ENCODE measurements at places on chromosomes 6 and 20.
A peak's percentile ranks its signal among the peaks of the same experiment; 100 is the strongest.

DNA sequence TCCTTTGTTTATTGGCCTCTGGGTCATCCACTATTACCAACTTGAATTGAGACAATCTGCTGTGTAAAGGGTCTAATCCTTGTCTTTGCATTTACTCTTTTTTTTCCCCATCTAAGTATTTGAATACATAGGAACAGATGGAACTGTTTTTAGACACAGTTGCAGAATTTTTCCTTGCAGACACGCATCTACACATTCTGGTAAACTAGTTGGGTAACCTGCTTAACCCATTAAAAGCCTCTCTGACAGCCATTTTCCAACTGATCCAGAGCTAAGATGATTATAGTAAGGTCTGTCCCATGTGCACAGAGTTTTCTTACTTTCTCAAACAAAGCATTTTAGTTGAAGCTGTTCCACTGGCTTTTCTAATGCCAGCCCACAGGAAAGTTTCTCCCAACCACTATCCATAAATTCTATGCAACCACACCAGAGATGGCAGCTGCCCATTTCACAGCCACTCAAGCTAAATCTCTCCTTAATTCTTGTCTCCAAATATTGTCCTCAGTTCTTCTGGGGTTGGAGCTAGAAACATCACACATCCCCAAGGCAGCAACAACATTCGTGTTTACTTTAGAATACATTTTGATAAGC lies 492.1 kb downstream of the MAFB start:
- DNase-seq = no peak

GRCh38 chr6:67160820-67161219 lies 1453.8 kb upstream of the EYS start:
- DNase-seq = no peak

GRCh38 chr6:40376113-40376650 lies 211.0 kb downstream of the LRFN2 start:
- DNase-seq = no peak

DNA sequence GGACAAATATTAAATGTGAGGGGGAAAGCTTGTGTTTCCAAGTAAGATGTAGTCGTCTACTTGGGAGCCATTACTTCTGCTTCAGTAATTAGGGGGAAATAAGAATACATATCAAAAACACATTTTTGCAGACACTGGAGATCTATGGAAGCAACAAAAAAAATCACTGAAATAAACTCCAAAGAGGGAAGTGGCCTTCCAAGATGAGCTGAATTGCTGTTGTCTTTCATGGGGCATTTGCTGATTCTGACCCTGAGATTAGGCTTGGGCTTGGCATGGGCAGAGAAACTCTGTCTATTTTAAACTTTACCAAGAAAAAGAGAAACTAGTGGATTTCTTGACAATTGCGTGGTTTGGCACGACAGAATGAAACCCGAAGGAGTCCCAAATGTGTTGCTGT lies 120.1 kb downstream of the MAP3K5 start:
- DNase-seq = no peak

GRCh38 chr6:121984956-121985355 lies 414.5 kb upstream of the HSF2 start:
- DNase-seq = no peak

GRCh38 chr6:108686896-108687295 lies 126.2 kb downstream of the FOXO3 start:
- no peak for DNase-seq

DNA sequence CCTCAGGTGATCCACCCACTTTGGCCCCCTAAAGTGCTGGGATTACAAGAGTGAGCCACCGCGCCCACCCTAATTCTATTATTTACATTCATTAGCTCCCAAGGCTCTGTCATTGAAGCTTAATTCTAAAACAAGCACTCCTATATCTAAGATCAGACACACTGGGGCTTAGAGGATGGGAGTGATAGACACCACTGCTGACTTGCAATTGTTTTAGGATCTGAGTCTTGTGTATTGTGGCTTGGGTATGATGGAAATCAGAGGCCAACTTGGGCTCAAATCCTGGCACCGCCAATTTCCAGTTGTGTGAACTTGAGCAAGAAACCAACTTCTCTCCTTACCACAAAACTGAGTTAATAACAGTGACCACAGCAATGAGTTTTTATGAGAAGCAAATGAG lies 34.7 kb downstream of the MTRES1 start:
- DNase-seq = no peak

DNA sequence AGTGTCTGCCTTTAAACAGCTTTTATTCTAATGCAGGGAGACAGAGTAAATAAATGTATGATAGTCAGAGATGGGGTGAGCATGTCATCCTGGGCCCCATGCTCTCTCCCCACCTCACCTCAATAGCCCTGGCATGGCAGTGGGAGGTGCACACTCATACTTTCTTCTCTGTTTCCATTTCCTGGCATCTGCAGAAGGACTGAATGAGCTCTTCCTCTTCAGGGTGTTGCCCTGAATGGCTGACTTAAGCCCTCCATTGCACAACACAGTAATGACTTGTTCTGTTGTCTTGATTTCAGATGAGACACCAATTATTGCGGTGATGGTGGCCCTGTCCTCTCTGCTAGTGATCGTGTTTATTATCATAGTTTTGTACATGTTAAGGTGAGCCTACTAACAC lies 57.0 kb upstream of the GNRH2 start:
- no peak for DNase-seq

GRCh38 chr6:144131248-144131709 lies 19.0 kb upstream of the STX11 start:
- no peak for DNase-seq

- no peak for DNase-seq
Observed at GRCh38 chr20:9179867-9180266, 111.0 kb downstream of the PLCB4 start.

DNA sequence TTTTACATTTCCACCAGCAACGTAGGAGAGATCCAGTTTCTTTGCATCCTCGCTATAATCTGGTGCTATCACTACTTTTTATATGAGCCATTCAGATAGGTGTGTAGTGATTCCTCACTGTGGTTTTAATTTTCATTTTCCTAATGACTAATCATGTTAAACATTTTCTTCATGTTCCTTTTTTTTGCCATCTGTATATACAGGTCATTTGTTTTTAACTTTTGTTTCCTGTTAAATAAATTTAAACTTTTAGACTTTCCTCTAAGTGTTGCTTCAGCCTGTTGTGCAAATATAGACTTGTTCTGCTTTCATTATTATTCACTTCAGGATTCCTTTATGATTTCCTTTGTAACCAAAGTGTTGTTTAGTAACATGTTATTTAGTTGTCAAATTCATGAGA lies 697.4 kb downstream of the PTPRT start:
- no peak for DNase-seq

DNA sequence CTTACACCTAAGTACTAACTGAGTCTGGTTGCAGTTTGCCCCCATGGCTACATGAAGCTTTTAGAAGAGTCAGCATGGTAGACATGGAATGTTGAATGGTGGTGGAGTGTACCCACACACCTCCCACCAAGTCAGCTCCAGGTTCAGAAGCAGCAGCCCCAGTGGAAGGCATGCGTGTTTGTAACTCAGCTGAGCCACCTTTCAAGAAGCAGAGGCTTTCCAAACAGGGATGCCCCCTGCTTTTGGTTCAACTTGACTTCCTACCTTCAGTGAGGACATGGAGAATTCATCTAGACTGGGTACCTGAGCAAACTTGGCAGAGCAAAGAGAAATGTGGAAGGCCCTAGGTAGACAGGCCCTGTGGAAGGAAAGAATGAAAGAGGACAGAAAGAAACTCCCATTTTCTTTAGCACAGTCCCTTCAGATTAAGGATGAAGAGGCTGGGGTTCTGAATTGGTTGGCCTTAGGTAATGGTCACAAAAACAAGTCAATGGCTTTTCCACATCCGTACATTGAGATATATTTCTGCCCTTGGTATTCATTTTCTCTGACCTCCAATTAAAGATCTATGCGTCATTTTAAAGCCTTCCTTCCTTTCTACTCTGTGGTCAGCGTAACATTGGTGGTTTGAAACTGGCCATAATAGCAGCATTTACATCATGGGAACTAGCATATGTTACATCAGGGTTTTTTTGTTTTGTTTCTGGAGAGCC lies 53.2 kb downstream of the HFE start:
- DNase-seq = no peak

- DNase-seq = no peak
Observed at GRCh38 chr6:151073146-151073545, 166.6 kb upstream of the AKAP12 start.

DNA sequence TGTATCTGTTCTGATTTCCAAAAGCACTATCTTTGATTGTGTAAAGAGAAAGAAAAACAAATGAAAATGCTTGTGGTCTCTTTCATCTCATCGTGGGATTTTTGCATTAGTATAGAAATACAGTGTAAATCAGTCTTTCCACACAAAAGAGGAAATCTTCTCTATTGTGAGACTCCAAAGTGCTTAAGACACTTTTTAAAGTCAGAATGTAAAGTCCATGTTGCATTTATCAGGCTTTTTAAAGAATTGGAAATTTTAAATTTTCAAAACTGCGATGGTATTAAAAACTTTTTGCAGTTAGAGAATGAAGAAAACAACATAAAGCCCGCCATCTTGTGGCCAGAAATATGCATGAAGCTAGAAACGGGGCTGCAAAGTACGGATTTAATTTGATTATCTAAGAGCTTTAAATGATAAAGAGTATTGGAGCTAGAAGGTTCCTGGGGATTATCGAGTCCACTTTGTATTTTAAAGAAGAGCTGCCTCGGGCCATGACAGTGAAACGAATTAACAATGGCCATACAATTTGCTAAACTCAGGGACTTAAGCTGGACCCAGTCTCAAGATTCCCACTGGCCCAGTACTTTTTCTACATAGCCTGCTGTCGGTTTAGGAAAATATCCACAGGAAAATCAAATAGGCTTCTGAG lies 339.6 kb downstream of the ARHGAP18 start:
- peak; percentile 16 for DNase-seq

- DNase-seq = no peak
Observed at GRCh38 chr6:13038315-13038714, 290.0 kb downstream of the TBC1D7 start.

Measured in brain pericyte (primary cell).